ENCODE measurements at places on chromosomes 1 and 21.

DNA sequence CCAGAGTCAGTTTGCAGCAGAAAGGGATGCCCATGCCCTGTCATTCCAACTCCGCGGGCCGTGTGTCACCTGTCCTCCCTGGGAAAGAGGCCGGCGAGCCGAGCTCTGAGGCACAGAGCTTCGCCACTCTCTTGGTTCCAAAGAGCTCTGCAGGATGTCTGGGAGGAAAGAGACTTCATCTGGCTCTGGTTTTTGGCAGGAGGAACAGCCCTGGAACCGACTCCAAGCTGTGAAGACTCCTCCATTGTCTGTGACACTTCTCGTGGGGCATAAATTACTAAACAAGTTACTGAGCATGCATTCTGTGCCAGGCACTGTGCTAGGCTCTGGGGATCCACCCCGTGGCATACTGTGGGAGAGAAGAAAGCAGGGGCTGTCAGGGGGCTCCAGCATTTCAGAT lies 3.9 kb upstream of the FAM151A start:
- no peak for DNase-seq

DNA sequence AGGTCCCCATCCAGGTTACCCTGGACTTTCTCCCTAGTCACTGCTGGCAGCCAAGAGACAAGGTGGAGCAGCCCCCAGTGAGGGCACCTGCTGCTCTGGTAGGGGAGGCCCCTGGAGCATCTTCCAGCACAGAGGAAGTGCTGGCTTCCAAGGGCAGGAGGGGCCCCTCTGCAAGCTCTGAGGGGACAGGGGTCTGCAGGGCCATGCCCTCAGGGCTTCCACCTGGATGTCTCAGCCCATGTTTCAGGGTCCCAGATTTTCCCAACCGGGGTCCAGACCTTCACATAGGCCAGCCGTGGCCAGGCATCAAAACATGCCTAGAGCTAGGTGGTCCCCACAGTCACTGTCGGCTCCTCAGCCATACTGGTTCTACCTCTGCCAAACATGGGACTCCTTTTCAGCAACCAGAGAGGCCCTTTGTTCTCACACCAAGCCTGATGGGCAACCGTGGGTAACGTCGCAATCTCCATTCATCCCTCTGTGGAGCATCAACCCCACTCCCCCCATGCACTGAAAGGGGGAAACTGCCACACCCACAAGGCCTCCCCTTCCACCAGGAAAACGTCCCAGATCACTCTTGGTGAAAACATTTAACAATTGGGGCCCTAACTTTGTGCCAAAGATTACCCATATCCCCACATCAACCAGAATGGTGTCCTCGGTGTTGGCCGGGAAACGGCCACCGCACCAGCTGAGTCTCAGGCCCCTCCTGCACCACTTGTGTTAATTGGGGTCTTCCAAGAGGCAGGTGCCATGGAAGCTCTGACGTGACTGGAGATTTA lies 1.9 kb upstream of the COL6A2 start:
- DNase-seq, result no peak

GRCh38 chr1:19734472-19734999 lies 65.2 kb downstream of the TMCO4 start:
- peak; percentile 52 for DNase-seq

DNA sequence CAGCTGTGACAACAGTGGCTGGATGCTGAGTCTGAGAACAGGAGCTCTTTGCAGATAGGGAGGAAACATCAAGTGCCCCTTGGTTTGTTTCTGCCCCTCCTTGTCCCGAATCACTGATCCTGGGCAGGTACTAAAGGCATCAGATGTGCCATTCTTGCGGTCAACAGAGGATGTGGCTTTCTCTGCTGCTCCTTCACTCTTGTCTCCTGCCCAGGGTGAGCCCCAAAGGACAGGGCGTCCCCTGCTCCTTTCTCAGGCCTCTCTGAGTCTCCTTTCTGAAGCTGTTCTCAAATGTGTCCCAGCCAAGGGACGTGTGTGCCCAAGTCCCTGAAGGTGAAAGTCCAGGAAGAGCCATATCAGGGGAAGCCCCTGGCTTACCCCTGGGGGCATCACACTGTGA lies 31.7 kb downstream of the SLC37A1 start:
- DNase-seq, result no peak

DNA sequence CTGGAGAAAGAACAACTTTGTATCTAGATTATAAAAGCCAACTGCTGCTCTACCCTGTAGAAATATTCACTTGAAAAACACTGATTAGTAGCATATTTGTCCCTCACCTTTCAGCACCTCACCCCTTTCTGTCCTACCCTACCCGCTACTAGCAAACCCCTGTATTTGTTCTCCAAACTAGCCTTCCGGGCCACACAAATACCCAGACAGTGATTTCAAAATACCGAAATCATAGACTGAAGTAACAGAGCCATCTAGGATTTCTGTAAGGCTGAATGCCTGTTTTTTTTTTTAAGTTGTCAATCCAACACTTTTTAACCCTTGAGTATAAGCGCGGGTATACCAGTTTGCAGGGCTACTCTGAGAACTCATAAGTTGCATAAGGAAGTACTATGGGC lies 398 bp upstream of the DPT start:
- no peak for DNase-seq

All from EL (cell line).